ENCODE measurements at places on chromosomes 12 and 14.

GRCh38 chr14:23617539-23617938, 18.6 kb upstream of the DHRS2 start:
- DNase-seq, result no peak

DNA sequence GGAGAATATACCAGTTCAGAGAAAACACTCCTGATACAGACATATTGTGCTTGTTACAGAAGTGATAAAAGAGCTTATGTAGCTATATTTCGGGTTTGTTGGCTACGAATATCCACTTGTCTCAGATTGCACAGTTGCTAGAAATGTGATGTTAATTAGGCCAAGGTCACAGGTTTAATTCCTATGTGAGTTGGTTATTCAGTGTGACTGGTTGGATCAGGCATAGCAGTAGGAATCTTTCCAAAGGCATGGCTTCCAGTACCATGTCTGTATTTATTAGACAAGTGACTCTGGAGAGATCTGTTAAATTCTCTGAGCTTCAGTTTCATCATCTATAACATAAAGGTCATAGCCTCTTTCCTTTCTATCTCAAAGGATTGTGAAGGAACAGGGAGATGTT, 152.7 kb upstream of the KITLG start:
- DNase-seq, result no peak

- DNase-seq, result no peak
Observed at GRCh38 chr12:1355396-1355795, 239.0 kb downstream of the FBXL14 start.

DNA sequence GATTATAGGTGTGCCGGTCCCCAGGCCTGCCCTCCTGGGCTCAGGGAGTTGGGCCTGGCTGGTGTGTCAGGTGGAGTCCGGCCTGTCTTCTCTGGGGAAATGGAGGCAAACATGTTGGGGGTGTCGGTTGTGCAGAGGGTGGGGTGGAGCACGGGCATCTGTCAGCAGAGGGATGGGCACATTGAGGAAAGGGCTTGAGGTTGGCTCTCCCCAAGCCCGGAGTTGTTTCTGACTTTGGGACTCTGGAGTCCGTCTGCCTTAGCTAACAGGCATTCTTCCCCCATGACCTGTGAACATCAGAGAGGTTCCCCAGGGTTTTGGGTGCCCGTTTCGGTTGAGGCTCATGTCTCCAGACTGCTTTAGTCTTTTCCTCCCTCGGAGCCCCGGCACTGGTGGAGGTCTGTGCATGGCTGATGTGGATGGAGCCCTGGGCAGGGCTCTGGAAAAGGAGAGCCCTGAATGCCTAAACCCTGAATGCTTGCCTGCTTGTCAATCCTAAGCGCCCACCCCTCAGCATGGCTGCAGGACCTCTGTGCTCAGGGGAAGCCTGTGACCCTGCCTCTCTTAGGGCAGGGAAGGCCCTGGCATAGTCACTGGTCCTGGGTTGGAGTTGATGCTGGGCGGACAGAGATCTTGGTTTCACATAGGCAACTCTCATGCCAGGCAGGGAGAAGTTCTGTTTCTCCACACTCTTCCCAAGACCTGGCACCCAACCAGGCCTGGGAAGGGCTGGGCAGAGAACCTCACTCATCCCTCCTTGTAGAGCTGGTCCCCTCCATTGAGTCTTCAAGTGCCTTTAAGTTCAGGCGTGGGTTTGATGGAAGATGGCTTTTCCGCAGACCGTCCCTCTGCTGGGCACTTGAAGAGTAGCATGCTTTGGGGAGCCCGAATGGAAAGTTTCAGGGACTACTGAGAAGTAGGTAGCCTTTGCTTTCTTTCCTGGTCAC, 12.9 kb downstream of the NYNRIN start:
- DNase-seq, result peak; percentile 69

DNA sequence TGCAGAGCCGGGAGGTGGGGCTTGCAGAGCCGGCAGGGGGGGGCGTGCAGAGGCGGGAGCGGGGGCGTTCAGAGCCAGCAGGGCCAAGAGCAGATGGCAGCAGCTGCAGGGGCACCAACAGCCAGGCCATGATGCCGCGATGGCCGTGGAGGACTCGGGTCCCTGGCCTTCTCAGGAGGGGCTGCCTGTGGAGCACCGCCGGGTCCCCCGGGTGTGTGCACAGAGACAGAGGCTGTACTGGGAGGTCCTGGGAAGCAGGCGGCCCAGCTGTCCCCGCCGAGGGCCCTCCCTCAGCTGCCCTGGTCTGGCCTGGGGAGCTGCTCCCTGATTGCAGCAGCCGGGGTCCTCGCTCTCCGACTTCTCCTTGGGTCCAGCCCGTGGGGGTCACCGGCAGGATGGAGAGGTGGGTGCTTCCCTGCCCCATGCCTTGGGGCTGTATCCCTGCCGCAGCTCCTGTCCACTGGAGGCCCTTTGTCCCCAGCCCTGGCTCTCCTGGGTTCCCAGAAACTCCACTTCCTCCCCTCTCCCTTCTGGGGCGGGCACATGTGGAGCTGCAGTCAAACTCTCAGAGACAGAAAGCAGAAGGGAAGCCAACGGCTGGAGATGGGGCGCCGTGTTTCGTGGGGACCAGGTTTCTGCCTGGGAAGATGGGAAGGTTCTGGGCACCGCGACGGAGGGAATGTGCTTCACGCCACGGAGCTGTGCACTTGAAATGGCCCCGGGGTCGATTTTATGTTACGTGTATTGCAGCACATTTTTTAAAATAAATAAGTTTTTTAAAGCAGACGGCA, 75.8 kb upstream of the GALNT9 start:
- DNase-seq, result no peak

DNA sequence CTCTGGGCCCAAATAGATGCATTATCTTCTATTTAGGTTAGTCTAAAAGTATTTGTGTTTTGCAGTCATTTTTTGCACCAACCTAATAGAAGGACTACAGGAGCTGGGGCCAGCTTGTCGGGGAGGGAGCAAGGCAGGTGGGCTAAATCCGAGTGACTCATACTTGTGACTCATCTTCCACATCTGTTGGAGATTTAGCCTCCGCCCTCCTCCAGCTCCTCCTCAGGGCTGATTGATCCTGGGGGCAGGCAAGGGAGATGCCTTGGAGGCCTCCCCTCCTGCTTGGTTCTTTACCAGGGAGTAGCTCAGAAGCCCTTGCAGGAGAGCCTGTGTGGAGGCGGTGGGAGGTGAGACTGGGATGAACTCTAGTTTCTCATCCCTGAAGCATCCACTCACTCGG, 27.9 kb downstream of the RHOF start:
- DNase-seq, result peak; percentile 89

- DNase-seq, result peak; percentile 23
Observed at GRCh38 chr12:114697741-114698565, 14.0 kb upstream of the TBX3 start.

DNA sequence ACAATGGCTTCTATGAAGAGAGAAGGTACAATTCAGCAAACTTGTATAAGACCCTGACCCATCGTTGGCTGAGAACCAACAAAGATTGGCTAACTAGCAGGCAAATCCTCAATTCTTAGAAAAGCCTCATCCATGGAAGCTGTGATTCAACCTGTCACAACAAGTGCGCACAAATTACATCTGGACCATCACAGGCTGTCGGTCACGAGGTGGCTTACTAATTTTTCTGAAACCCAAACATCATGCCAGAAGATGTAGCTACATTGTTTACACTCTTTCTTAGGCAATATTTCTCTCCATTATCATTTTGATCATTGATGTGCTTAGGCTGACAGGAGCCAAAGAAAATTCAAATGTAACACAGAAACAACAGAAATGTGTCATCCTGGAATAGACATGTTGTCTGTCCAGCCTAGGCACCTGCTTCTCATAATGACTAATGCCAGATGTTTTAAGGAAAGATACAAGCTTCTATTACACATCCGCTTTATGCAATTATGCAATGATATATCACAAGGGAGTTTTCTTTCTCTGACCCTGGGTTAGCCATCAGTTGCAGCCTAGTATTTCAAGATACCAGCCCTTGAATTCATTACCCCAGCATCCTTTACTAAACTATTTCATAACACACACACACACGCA, 92.9 kb upstream of the DIO2 start:
- DNase-seq, result peak; percentile 50

- DNase-seq, result peak; percentile 94
Observed at GRCh38 chr14:103121846-103122584, 1.2 kb upstream of the TNFAIP2 start.

DNA sequence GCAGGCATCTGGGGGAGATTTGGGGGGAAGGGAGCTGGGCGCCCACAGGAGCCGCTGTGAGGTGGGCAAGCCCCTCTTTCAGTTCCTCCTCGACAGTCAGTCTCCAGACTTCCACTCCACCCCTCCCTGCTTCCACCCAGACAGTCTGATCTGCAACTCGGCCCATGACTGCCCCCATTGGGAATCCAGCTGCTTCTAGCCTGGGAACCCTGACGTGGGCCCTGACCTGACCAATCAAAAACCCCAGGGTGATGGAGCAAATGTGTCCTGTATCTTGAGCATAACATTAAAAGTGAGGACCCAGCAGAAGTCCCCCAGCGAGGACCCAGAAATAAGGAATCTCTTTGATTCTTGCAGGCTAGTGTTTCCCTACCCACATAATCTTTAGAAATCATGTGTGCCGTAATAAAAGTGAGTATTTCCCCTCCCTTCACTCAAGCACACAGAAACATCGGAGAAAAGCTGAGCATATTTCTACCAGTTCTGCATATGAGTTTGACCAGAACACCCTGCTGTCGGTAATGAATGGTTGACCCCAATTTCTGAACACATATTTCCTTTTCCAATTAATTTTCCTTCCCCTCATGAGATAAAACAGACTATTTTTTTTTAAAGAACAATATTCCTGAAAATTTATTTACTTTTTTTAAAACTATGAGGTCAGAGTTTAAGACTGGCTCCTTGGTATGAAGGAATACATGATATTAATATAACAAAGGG, 6.4 kb downstream of the SSH1 start:
- peak; percentile 88 for DNase-seq

DNA sequence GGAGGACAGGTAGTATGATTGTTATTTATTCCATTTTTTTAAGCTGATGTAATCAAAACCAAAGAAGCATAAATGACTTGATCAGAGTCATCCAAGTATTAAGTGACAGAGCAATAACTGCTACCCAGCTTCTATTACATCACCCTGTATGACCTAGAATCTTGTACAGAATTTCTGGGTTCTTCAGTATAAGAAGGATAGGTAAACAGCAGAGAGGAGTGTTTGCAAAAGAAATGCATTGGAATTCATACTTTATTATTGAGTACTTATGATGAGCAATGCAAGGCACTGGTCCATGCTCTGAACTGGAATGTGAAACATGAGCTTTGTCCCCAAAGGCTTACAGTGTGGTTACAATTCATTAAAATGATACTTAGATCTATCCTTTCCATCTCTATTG, 916.8 kb downstream of the DIO2 start:
- no peak for DNase-seq

DNA sequence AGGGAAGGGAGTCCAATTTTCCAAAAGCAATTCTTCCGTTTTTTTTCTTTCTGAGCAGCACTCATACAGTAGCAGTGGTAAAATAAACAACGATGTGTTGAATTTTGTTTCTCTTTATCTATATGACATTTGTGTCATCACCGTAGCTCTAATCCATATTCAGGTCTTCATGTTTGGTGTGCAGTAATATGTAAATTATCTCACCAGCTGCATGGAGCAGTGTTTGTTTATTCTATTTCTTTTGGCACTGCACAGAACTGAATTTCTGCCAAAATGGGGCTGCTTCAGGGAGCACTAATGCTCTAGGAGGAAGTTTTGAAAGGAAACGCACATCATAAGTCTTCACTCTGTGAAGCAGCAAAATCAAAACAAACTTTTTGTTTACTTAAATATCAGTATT, 130.0 kb upstream of the NPAS3 start:
- peak; percentile 16 for DNase-seq

- no peak for DNase-seq
Observed at GRCh38 chr12:75703131-75703530, 191.7 kb upstream of the KRR1 start.

DNA sequence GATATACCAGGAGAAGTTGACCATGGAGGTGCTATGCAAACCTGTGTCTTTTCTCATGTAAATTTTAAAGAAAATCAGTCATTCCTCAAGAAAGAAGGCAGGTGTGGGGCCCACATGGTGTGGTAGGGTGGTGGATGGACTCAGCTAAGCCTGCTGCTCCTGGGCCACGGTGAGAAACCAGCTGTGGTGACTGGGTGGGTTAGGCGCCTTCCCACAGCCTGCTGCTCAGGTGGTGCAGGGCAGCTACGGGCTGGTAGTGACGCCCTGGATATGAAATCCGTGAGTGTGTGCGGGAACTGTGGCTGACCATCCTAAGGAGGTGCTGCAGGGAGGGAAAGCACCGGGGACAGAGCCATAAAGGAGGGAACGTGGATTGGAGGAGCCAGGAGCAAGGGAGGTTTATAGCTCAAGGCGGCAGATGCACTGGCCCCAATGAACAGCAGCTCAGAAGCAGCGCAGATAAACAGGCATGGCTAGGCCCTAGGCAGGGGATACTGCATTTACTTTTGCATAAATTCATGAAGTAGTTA, 408.8 kb downstream of the FUT8 start:
- DNase-seq, result no peak

DNA sequence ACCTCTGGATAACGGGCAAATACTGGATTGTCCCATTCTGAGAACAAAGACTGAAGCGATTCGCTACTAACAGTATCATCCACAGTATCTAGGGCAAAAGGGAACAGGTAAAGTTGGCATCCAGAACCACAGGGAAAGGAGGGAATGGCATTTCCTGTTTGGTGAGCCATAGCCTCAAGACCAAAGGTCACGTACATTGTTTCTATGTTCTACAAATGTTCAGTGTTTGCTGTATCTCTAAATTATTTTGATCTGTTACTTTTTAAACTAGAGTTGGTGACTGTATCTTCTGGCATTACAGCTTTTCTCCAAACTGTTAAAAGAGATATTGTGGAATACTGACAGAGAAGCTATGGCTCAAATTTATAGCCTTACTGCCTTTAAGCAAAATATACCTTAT, 9.7 kb downstream of the MLH3 start:
- no peak for DNase-seq

DNA sequence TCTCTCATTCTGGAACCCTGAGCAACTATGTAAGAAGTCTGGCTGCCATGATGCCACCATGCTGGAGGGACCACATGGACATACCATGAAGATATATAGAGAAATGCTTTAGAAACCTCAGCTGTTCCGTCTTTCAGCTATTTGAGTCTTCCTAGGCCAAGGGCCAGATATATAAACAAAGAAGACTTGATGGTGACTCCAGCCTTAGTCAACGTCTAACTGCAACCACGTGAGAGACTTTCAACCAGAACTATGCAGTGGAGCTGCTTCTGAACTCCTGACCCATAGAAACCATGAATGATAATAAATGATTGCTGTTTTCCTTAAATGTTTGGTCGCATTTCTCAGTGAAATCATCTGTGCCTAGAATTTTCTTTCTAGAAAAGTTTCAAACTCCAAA, 20.0 kb upstream of the KITLG start:
- DNase-seq, result peak; percentile 83

GRCh38 chr12:62762645-62763044, 172.3 kb downstream of the PPM1H start:
- DNase-seq, result no peak

Data from fibroblast of the aortic adventitia (primary cell).